ENCODE measurements at places on chromosomes 4 and X.
A peak's percentile ranks its signal among the peaks of the same experiment; 100 is the strongest.

DNA sequence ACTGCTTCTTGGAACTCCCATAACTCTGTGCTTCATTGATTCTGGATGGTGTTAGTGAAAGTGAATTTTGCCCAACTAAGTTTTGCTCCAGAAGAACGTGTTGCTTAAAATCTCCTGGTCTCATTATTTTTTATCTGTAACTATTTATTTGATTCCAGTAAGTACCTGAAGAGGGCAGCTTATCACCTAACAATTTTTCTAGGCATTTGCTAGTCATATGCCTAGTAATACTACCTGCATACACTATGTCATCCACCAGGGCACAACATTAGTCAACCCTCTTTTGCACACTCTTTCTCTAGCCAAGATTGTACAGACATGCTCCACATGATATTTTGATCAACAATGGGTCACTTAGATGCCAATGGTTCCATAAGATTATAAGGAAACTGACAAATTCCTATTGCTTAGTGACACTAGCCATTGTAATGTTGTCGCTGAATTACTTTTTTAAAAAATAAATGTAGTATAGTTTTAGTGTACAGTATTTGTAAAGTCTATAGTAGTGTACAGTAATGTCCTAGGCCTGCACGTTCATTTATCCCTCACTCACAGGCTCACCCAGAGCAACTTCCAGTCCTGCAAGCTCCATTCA, 499.9 kb upstream of the AADAT start:
- no peak for DNase-seq

GRCh38 chr4:173074501-173074946, 94.1 kb upstream of the GALNT7 start:
- DNase-seq, result no peak

DNA sequence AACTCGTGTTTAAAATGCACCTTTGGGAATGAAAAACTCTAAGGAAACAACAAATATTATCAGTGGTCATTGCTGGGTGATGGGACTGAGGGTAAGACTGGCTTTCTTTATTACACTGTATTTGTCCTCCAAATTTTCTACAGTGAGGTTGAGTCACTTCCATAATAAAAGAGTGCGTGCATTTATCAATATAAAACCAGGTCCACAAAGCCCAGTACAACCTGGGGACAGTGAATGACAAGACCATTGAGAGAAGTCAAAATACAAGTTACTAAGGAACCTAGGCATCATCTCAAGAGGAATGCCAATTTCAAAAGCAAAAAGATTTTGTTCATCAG, 76.4 kb downstream of the MAGED4 start:
- no peak for DNase-seq

GRCh38 chr4:821181-821591, 4.7 kb downstream of the CPLX1 start:
- no peak for DNase-seq

DNA sequence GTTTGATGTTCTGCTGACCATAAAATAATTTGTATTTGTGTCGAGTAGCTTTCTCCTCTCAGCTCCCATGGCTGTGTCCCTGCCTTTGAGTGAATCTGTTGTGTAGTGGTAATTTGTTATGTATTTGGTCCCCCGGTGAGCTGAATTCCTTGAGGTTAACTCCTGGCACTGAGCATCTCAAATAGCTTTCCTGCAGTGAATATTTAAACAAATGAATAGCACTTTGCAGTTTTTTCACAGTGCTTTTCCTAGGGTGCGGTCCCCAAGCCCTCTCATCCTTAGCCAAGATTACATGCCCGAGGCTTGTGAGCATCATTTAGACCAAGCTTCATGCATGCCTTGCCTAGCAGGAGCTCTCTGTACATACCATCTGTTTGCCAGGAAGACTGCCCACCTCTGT, 74.2 kb downstream of the CLDN34 start:
- no peak for DNase-seq

DNA sequence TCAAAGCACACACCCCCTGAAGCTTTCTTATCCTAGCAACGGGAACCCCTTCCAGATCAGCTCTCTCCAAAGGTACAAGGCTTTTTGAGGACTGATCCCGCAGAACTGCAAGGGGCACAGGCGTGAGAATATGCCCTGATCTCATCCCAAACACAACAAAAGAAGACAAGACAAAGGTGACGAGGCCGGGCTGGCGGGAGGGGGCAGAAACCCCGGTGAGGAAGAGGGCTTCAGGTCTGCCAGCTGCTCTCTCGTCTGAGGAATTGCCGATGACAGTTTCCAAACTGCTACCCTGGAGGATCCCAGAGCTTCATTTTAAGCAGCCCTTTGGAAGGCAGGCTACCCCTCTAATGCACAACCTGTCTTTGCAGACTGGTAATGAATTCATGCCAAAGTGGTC, 3.4 kb downstream of the HCFC1 start:
- no peak for DNase-seq

DNA sequence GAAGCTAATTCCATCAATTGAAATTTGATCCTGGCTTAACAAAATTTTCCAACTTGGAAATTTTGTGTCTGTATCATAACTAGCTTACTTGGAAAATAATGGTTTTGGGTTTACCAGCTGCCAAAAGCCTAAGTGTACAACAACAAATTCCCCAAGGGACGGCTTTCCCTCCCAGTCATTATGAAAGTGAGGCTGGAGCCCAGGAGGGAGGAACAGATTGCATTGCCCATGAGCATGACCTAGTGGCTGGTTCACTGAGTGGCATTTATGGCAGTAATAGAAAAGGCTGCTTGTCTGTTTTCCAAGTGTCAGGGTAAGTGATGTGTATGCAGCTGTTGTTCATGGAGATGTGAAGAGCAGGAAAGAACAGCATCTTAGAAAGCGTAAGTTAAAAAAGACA, 70.8 kb upstream of the HHIP start:
- DNase-seq, result peak; percentile 64
